ENCODE measurements at places on chromosomes 12 and 14. TPM values are rescaled to one million over a fixed set of nuclear protein-coding genes. Genes with fewer than 3 reads are reported as not detected.

DNA sequence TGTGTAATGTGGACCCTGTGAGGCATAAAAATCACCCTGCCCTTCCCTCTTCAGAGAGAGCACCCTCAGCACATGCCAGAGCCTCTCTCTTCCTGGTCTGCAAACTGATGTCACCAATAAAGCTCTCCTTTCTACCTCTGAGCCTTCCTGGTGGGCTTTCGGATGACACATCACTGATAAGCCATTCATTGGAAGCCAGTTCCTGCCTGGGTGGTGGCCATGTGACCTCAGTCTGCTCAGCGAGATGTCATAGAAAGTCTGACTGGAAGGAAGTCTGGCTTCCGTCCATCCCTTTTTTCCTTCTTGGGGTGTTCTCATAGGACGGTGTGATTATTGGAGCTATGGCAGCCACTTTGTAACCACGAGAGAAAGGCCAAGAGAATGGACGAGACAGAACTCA lies 95.7 kb downstream of the PIWIL1 start:
- H3K4me1 ChIP-seq: no peaks in the 10 kb centered on the region
- DNase-seq: no peak
- peaks cover 6% of the 10 kb centered on the region for H3K36me3 ChIP-seq
- H3K4me3 ChIP-seq: no peak overlapping the region

The TCL1B gene
- total RNA-seq: 7.0 TPM

DNA sequence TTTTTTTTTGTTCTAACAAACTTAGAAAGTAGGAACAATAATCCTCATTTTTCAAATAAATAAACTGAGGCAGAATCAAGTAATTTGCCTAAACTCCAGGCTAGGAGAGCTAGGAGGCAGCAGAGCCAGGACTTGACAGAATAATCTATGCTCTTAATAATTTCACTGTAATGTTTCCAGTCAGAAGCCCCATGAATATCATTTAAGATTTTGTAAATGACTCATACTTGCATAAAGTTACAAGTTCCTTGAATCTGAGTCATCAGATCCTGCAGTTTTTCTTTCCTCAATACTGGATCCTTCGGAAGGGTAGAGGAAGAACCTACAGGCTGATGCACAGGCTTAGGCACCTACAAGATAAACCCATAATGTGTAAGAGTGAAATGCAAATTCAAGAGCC lies 29.0 kb downstream of the CAPRIN2 start:
- H3K36me3 ChIP-seq: peaks cover 67% of the 10 kb centered on the region
- no peak overlapping the region for H3K27ac ChIP-seq
- H3K27me3 ChIP-seq: no peaks in the 10 kb centered on the region

DNA sequence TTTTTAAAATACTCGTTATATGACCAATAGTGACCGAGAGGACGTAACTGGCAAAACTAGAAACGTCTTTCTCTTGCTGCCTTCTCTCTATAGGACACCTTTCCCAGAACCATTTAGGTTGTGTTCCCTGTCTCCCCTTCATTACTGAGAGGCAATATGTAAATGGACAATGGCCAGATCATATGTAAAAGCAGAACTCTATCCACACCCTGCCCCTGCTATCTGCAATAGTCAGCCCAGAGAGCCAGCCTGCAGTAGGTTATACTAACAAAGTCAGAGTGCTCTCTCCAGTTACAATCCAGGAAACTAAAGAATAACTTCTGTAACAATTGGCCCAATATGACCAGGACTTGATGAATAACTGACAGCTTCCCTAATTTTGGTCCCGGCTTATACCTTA lies 216.8 kb downstream of the ANO6 start:
- peaks cover 34% of the 10 kb centered on the region for H3K4me1 ChIP-seq
- no peak overlapping the region for H3K27ac ChIP-seq
- no peak overlapping the region for H3K4me3 ChIP-seq
- peaks cover 24% of the 10 kb centered on the region for H3K36me3 ChIP-seq
- H3K27me3 ChIP-seq: peaks cover 29% of the 10 kb centered on the region

DNA sequence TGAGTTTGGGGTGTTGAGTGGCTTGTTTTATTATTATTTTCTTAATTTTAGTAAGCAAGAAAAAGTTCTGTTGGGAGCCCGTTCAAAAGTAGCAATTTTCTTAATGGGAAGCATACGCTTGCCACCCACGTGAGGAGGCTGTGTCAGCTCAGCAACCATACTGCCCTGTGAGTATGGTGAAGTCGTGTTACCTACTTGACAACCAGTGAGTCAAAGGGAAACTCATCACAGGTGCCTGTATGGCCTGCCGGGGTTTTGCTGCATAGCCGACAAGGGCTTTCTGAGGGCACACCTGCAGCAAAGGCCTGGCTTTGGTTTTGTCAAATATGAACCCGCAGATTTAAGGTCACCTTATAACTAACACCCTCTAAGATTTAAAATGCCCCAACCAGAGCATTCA lies 31.1 kb downstream of the PITPNM2 start:
- no peak overlapping the region for H3K4me3 ChIP-seq
- no peak overlapping the region for H3K27ac ChIP-seq
- no peaks in the 10 kb centered on the region for H3K36me3 ChIP-seq
- no peak for DNase-seq

- no peak overlapping the region for H3K27ac ChIP-seq
- no peaks in the 10 kb centered on the region for H3K36me3 ChIP-seq
- no peaks in the 10 kb centered on the region for H3K27me3 ChIP-seq
- DNase-seq: no peak
Observed at GRCh38 chr12:18807714-18808113, 69.8 kb downstream of the CAPZA3 start.

- no peaks in the 10 kb centered on the region for H3K36me3 ChIP-seq
- H3K27me3 ChIP-seq: no peaks in the 10 kb centered on the region
- no peak overlapping the region for H3K27ac ChIP-seq
- peaks cover 37% of the 10 kb centered on the region for H3K4me1 ChIP-seq
Observed at GRCh38 chr12:88153959-88154358, 11.9 kb downstream of the TMTC3 start.

GRCh38 chr14:39014460-39014859 lies 88.6 kb downstream of the SEC23A start:
- no peak overlapping the region for H3K4me3 ChIP-seq
- H3K4me1 ChIP-seq: peaks cover 20% of the 10 kb centered on the region
- no peak for DNase-seq
- H3K27ac ChIP-seq: no peak overlapping the region
- no peaks in the 10 kb centered on the region for H3K27me3 ChIP-seq

GRCh38 chr12:112839386-112839972 lies 47.9 kb downstream of the RPH3A start:
- H3K36me3 ChIP-seq: no peaks in the 10 kb centered on the region
- DNase-seq: no peak
- H3K27me3 ChIP-seq: no peaks in the 10 kb centered on the region
- H3K27ac ChIP-seq: peak overlapping the region; percentile 55
- no peak overlapping the region for H3K4me3 ChIP-seq

The IRAK3 gene
- 0.89 TPM for total RNA-seq

DNA sequence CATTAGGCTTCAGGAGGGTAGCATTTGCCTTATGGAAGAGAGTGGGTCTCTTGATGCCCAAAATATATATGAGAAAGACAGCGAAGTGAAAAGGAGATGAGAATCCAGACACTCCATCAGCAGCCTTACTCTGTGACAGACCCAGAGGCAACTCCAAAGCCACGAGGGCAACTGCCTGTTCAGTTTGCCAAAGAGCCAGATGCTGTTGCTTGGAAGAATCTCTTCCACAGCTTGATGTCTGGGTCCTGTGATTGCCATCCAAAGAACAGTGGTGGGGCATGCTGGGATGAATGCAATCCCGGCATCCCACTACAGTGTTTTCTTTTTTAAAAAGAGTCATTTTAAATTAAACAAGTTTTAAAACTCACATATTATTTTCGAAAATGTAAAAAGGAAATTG lies 10.9 kb upstream of the OTX2 start:
- peaks cover 15% of the 10 kb centered on the region for H3K4me1 ChIP-seq
- H3K27me3 ChIP-seq: peaks cover 85% of the 10 kb centered on the region
- no peak overlapping the region for H3K4me3 ChIP-seq
- no peak for DNase-seq
- no peaks in the 10 kb centered on the region for H3K36me3 ChIP-seq
- no peak overlapping the region for H3K27ac ChIP-seq

- no peak for DNase-seq
- peaks cover 10% of the 10 kb centered on the region for H3K27me3 ChIP-seq
- no peak overlapping the region for H3K4me3 ChIP-seq
- no peak overlapping the region for H3K27ac ChIP-seq
Observed at GRCh38 chr12:34356233-34356987, 334.1 kb downstream of the ALG10 start.

- H3K4me3 ChIP-seq: no peak overlapping the region
- H3K27me3 ChIP-seq: no peaks in the 10 kb centered on the region
- peaks cover under 1% of the 10 kb centered on the region for H3K4me1 ChIP-seq
- no peaks in the 10 kb centered on the region for H3K36me3 ChIP-seq
Observed at GRCh38 chr14:43207189-43207588, 1299.9 kb downstream of the FSCB start.

The DDN gene
- total RNA-seq: 0.33 TPM

- peak overlapping the region; percentile 79 for H3K27ac ChIP-seq
- DNase-seq: no peak
- H3K36me3 ChIP-seq: peaks cover 21% of the 10 kb centered on the region
- peak overlapping the region; percentile 86 for H3K4me3 ChIP-seq
- H3K27me3 ChIP-seq: no peaks in the 10 kb centered on the region
Observed at GRCh38 chr14:23557521-23557920, 1.4 kb downstream of the THTPA start.

The TAS2R30 gene
- total RNA-seq: 1.7 TPM

The AVPR1A gene
- total RNA-seq: 0.24 TPM

The CLEC9A gene
- not detected for total RNA-seq

- no peak for DNase-seq
- no peak overlapping the region for H3K27ac ChIP-seq
- H3K27me3 ChIP-seq: no peaks in the 10 kb centered on the region
- H3K36me3 ChIP-seq: 0 out of 2 replicates have a peak, but pooled peaks cover 3% of the 10 kb centered on the region
Observed at GRCh38 chr14:102786768-102787167, 9.5 kb downstream of the TRAF3 start.
